ENCODE measurements at places on chromosomes 4 and X.
A peak's percentile ranks its signal among the peaks of the same experiment; 100 is the strongest.

DNA sequence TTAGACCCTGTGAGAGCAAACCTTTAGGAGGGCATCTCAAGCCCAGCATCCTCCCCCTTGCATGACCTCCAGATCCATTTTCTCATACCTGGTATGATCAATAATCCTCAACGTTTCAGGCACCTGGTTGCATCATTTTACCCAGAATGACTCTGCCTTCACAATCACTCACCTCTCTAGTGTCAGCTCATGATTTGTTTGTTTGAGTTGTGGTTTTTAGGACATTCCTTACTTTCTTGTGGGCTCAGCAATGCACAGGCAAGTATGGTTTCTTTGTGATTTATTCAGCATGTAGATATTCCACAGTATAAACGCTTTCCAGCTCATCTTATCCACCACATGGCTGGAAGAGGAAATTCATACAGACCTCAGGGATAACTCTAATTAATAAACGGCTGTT, 93.6 kb upstream of the CPEB2 start:
- DNase-seq, result no peak

- DNase-seq, result no peak
These were observed 3.3 kb upstream of the AWAT2 start for GRCh38 chrX:70052895-70053615.

- DNase-seq, result no peak
These were observed 5.0 kb downstream of the SLC6A8 start for GRCh38 chrX:153692611-153693156.

GRCh38 chr4:83894831-83895230, 358.9 kb downstream of the GPAT3 start:
- DNase-seq, result no peak

GRCh38 chr4:40379248-40379647, 44.1 kb downstream of the CHRNA9 start:
- no peak for DNase-seq

DNA sequence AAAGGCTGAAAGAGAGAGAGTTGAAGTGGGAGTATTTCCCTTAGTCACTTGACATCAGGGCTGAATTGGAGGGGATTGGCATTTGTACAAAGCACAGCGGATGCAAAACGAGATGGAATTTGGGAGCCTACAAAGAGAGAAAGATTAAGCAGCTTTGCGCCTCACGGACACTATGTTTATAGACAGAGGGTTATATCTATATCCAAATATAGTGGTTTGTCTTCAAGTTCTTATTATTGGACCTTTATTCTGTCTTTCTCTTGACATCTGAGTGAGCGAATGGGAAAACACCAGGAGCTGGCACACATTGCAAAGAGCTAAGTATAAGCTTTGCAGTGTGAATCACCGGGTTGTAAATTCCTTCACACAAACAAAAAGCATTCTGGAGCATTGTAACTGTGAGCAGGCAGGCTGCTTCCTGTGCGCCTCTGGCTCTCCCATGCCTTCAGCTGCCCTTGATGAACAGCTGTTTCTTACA, 500.2 kb downstream of the STIM2 start:
- no peak for DNase-seq

GRCh38 chr4:17811078-17811603, 362 bp downstream of the NCAPG start:
- no peak for DNase-seq

DNA sequence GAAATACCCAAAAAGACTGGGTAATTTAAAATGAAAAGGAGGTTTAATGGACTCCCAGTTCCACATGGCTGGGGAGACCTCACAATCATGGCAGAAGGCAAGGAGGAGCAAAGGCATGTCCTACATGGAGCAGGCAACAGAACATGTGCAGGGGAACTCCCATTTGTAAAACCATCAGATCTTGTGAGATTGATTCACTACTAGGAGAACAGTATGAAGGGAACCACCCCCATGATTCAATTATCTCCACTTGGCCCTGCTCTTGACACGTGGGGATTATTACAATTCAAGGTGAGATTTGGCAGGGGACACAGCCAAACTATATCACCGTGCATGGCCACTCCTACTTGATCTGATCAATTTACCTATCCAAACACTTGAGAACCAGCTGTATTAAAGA, 131.5 kb upstream of the LDB2 start:
- DNase-seq, result no peak

- DNase-seq, result no peak
These were observed 11.3 kb downstream of the LAMP2 start for GRCh38 chrX:120457766-120458180.

DNA sequence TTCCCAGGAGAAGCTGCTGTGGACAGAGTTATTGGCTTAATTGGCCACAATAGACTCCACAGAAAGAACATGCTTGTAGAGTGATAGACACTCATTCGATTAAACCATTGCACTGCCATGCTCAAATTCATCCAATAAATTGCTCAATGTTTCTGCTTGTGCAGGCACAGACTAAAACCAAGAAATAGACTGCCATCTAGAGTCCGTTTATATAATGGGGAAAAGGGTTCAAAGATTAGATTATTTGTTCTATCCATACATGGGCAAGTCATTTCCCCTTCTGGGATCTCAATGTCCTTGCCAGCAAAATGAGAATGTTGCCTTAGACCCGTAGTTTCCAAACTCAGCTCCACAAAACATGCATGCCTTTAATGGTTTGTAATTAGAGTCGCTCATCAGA, 8.7 kb downstream of the SMIM10 start:
- DNase-seq, result no peak

DNA sequence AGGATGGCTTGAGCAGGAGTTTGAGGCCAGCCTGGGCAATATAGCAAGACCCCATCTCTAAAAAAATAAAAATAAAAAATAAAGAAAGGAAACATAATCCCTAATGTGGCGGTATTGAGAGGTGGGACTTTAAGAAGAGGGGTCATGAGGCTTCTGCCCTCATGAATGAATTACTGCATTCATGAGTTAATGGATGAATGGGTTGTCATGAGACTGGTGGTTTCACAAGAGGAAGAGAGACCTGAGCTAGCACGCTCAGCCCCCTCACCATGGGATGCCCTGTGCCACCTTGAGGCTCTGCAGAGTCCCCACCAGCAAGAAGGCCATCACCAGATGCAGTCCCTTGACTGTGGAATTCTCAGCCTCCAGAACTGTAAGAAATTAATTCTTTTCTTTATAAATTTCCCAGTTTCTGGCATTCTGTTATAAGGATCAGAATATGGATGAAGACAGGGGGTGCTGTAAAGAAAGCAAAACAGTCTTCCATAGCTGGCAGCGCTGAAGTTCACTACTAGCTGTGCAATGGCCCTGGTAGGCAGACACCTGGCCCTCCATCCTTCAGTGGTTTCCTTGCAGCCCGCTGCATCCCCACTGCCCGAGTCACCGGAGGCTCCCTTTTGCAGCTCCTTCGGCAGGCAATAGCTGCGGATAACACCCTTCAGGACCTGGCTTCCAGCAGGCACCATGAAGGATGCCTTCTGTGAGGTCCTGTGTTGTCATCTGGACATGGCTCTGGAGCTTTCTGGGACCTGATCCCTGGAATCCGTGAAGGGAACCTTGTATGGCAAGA, 44.8 kb upstream of the NSG1 start:
- DNase-seq, result no peak

DNA sequence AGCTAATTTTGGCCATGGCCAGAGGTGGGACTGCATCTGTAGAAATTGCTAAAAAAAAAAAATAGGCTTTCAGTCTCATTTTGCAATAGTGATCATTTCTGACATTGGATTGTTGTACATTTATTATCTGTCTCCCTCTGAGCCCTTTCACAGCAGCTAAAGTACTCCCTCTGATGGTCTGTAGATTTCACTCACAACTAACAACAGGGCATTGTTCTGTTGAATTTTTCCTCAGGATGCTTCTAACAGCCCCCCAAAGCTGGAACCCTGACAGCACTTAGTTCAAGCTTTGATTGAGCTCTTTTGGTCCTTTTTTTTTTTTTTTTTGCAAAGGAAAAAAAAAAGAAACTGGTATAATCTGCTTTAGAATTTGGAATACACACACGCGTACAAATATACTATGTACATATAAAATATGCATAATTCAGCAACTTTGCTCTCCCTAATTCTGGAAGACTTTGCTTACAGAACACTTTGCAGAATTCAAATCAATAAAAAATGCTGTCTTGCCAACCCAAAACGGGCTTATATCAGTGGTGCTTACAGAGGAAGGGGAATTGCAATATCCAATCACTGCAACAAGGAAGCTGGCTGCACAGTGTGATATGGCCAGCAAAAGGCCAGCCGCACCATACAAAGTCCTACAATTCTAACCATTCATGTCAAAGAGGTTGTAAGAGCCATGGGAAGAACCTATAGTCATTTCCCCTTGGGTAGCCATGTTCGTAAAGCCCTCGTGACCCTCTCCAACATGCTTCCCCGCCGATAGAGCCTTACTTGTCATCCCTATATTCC, 406.4 kb downstream of the SMARCA1 start:
- no peak for DNase-seq

- no peak for DNase-seq
These were observed 10.1 kb upstream of the SH3TC1 start for GRCh38 chr4:8188743-8189550.

- DNase-seq, result no peak
These were observed 56.7 kb downstream of the ANK2 start for GRCh38 chr4:113106108-113106507.

GRCh38 chr4:121698236-121698671, 1.5 kb upstream of the ANXA5 start:
- DNase-seq, result no peak

DNA sequence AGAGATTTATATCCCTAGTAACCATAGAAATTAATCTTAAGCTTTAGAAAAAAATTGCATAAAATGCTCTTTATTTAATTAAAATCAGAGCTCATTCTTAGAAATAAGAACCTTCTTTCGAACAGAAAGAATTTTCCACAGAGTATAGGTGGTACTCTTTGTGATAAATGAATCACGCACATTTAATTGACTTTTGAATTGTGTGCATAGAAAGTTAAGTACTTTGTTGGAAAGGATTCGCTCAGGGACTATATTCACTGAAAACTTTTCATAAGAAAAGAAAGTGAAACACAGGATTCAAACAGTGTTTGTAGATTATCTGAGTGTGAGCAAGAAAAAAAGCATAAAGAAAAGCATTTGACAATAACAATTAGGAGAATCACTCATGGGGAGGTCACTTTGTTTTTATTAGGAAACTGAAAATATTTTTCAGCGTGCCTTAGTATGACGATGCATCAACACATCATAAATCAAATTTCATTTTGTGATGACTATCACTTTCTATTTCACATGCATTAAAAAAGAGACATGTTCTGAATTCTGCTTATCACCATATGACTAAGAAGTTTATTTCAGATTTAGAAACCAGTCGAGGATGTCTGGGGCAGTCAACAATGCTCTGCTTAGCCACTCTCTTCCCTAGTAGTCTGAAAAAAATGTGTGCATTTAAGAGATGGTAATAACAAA, 49.5 kb downstream of the STX18 start:
- DNase-seq, result no peak

DNA sequence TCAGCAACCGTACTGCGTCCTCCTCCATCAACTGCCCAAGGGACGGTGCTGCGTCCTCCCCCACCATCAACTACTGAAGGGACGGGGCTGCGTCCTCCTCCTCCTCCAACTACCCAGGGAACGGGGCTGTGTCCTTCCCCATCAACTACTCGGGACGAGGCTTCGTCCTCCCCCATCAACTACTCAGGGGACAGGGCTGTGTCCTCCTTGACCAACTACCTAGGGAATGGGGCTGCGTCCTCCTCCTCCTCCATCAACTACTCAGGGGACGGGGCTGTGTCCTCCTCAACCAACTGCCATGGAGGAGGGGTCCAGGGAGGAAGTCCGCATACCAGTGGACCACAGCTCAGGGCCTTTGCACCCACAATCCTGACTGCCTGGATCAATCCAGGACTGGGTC, 24.4 kb downstream of the PPP2R3B start:
- DNase-seq, result no peak

- no peak for DNase-seq
These were observed 231.0 kb downstream of the LDB2 start for GRCh38 chr4:16667464-16667863.

GRCh38 chr4:1873291-1873690, 2.1 kb downstream of the NSD2 start:
- DNase-seq, result no peak

DNA sequence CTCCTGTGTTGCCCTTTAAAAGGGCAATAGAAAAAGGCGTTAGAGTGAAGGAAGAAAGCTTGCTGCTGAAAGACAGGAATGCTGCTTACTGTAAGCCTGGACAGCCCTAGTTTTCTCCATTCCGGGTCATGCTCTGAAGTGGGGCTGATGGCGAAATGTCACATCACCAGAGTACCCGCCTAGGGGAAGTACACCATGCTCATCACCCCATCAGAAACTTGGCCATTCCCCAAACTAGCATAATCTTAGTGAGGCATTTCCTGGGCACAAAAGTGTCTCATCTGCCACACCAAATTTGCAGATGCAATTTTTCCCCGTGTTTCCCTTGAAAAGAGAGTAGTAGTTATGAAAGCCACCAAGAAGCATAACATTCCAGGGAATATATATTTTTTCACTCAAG, 47.8 kb upstream of the CAMK2D start:
- no peak for DNase-seq

GRCh38 chr4:139083607-139083955, 68.0 kb downstream of the NOCT start:
- peak; percentile 76 for DNase-seq

GRCh38 chr4:57418133-57418532, 307.9 kb upstream of the IGFBP7 start:
- no peak for DNase-seq

- no peak for DNase-seq
These were observed 73.9 kb upstream of the TAF9B start for GRCh38 chrX:78213331-78213730.

DNA sequence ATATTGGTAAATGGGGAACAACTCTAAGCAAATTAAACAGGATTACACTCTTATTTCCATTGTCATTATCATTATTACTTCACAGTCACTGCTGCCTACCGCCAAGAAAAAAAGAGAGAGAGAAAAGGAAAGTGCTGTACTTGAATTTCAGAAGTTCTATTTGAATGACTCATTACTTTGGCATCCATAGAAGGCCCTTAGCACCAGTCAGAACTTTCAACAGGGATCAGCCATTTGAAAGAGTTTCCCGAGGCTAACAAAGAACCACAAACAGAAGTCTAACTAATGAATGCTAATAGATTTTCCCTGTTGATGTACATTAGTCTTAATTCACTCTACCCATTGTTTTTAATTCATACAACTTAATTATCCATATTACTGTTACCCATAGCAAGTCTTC, 116.3 kb downstream of the SHROOM4 start:
- DNase-seq, result no peak
